Activated CD8-positive, alpha-beta memory T cell treated with anti-CD3 and anti-CD28 coated beads, Interleukin-2, amount 10 ng/mL, durations not matched to agents 7 days and 5 days (primary cell): ENCODE measurements at places on chromosomes 1 and 21.

DNA sequence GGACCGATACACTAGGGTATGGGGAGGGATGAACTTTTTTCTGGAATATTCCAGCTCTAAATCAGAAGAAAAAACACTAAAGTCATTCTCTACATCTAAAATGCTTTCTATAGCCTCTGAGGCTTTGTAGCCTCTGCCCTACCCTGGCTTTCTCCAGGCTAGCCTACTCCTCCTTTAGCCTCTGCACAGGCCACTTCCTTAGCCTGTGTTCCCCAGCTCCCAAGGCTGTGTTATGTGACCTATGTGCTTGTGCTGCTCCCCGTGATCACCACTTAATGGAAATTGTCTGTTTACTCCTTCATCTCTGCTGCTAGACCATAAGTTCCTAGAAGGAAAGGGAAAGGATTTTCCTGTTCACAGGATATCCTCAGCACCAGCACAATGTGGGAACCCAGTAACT, 92.8 kb downstream of the SEC16B start:
- H3K27ac ChIP-seq: no peak overlapping the region
- H3K27me3 ChIP-seq: no peaks in the 10 kb centered on the region
- H3K4me1 ChIP-seq: no peaks in the 10 kb centered on the region
- no peaks in the 10 kb centered on the region for H3K36me3 ChIP-seq
- DNase-seq: no peak
- no peak overlapping the region for H3K4me3 ChIP-seq

- no peak overlapping the region for H3K27ac ChIP-seq
- no peaks in the 10 kb centered on the region for H3K27me3 ChIP-seq
- no peak overlapping the region for H3K4me3 ChIP-seq
These were observed 4.7 kb upstream of the TSNAX start for GRCh38 chr1:231523816-231524215.

DNA sequence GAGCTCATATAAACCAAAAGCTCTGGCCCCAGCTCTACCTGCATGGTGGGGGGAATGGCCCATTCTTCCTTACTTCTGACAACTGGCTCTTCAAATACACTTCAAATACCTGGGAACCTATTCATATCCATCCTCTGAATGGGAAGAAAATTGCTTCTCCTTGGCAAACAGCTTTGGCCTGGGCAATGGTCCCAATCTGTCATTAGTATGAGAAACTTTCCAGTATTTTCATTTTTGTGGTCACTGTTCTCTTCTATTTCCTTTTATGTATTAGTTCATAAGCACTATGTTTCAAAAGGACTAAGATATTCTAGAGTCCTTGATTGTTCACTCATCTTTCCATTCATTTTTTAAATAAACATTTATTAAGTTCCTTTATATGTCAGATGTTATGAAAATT, 5.2 kb upstream of the HSD3B2 start:
- no peak overlapping the region for H3K4me3 ChIP-seq
- H3K36me3 ChIP-seq: no peaks in the 10 kb centered on the region
- H3K4me1 ChIP-seq: no peaks in the 10 kb centered on the region
- DNase-seq: no peak

- no peaks in the 10 kb centered on the region for H3K27me3 ChIP-seq
- H3K27ac ChIP-seq: no peak overlapping the region
These were observed 123.6 kb downstream of the MRPS6 start for GRCh38 chr21:34196996-34197395.

GRCh38 chr1:234484991-234485739, 6.2 kb upstream of the TARBP1 start:
- H3K4me3 ChIP-seq: no peak overlapping the region
- peaks cover 28% of the 10 kb centered on the region for H3K4me1 ChIP-seq
- H3K27ac ChIP-seq: no peak overlapping the region
- peaks cover 18% of the 10 kb centered on the region for H3K27me3 ChIP-seq
- no peak for DNase-seq
- H3K36me3 ChIP-seq: no peaks in the 10 kb centered on the region

GRCh38 chr1:37765916-37766664, 1.2 kb upstream of the EPHA10 start:
- H3K27ac ChIP-seq: no peak overlapping the region
- DNase-seq: no peak
- H3K4me3 ChIP-seq: no peak overlapping the region
- H3K27me3 ChIP-seq: peaks cover 78% of the 10 kb centered on the region
- H3K36me3 ChIP-seq: no peaks in the 10 kb centered on the region

DNA sequence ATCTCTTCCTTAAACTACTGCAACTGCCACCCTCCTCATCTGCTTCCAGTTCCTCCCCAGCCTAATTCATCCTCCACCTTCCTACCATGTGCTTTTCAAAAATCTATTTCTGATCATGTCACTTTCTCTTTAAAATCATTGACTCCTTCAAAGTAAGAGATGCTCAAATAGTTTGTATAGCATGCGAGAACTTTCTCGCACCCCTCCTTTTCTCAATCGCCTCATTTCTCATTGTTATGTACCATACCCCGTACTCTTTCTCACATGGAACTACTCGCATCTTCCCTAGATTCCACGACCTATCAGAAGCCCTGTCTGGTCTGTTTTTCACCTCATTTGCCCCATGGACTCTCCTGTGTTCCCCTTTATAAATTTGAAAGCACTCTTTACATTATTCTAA, 238.2 kb downstream of the NRIP1 start:
- DNase-seq: no peak
- no peaks in the 10 kb centered on the region for H3K27me3 ChIP-seq
- H3K27ac ChIP-seq: no peak overlapping the region
- H3K36me3 ChIP-seq: no peaks in the 10 kb centered on the region

- H3K36me3 ChIP-seq: no peaks in the 10 kb centered on the region
- no peak for DNase-seq
- H3K27me3 ChIP-seq: peaks cover 53% of the 10 kb centered on the region
- no peak overlapping the region for H3K27ac ChIP-seq
- H3K4me1 ChIP-seq: peaks cover 5% of the 10 kb centered on the region
- no peak overlapping the region for H3K4me3 ChIP-seq
These were observed 19.3 kb upstream of the KLHDC8A start for GRCh38 chr1:205375835-205376545.

DNA sequence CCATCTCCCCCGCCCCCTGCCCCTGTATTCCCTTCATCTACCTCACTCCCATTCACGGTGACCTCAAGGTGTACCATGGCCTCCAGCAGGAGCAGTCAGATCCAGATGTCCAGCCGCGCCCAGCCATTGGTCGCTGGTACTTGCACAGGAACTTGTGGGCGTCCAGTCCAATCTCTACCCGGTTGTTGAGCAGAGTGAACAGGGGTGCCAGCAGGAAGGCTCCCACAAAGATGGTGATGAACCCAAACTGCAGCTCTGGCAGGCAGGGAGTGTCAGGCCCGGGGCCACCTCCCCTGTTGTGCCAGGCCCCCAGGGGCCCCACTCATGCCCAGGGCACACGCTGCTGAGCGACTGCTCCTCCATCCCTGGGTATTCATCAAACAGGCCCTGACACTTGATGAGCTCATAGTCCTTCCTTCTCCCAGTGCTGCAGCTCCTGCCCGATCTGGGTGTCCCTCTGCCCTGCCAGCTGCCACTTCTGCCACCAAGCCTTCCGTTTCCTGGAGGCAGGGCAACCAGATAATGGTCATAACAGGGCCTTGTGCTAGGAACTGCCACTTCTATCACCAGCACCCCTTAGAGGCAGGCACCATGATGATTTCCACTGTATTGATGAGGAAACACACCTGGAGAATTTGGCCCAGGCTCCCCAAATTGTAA, 5.7 kb upstream of the ARHGEF19 start:
- no peaks in the 10 kb centered on the region for H3K36me3 ChIP-seq
- peaks cover 4% of the 10 kb centered on the region for H3K27me3 ChIP-seq
- DNase-seq: no peak

DNA sequence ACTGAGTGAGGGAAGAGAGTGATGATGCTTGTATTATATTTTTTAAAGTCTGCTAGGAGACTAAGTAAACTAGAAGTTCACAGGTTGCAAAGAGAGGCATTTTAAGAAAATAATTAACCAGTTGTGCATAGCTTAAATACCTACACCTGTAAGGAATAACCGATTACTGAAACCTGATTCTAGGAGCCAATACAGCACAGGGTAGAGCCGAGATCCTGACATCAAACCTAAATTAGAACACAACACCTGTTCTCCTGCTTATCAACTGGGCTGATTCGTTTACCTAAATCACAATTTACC, 54.8 kb downstream of the EPRS1 start:
- no peak overlapping the region for H3K4me3 ChIP-seq
- H3K27me3 ChIP-seq: no peaks in the 10 kb centered on the region
- H3K4me1 ChIP-seq: peaks cover 2% of the 10 kb centered on the region
- H3K27ac ChIP-seq: no peak overlapping the region

DNA sequence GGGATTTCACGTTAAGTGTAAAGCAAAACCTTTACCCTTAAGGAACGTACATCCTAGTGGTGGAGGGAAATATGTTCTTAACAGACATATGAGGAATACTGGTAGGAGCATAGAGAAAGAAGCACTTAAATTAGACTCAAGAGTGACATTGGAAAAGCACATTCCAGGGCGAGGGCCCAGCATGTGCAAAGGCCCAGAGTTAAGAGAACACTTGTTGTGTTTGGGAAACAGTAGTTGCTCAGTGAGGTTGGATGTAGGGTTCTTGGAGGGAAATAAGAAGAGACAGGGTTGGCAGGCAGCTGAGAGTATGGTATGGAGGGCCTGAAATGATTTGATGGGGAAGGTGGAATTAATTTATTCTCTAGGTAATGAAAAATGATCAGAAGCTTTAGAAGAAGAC, 115.5 kb downstream of the CNIH3 start:
- H3K36me3 ChIP-seq: no peaks in the 10 kb centered on the region
- no peak for DNase-seq
- H3K4me3 ChIP-seq: no peak overlapping the region
- H3K27me3 ChIP-seq: peaks cover 10% of the 10 kb centered on the region
- peaks cover 9% of the 10 kb centered on the region for H3K4me1 ChIP-seq

- peaks cover 4% of the 10 kb centered on the region for H3K4me1 ChIP-seq
- H3K36me3 ChIP-seq: no peaks in the 10 kb centered on the region
- no peak overlapping the region for H3K4me3 ChIP-seq
- peaks cover 3% of the 10 kb centered on the region for H3K27me3 ChIP-seq
These were observed 198.9 kb upstream of the UBE2U start for GRCh38 chr1:64004451-64005025.

GRCh38 chr21:17536381-17536780, 23.5 kb downstream of the CXADR start:
- H3K4me1 ChIP-seq: peaks cover 3% of the 10 kb centered on the region
- DNase-seq: no peak
- peaks cover 3% of the 10 kb centered on the region for H3K27me3 ChIP-seq
- no peak overlapping the region for H3K4me3 ChIP-seq

DNA sequence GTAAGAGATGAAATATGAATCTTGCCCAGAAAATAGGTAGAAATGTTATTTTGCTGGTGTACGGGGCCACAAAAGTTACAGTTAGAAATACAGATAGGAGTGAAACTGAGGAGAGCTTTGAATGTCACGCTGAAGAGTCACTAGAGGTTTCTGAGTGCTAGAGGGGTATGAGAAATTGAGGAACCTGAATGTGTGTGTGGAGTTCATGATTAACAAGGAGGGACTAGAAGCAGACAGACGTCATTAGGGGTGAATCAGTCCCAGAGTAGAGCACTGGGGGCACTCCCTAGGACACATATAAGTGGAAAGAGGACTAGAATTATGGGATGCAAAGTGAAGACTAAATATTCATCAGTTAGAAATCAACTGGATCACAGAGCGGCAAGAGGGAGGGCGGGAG, 188.9 kb upstream of the MAP1LC3C start:
- no peak overlapping the region for H3K4me3 ChIP-seq
- no peaks in the 10 kb centered on the region for H3K4me1 ChIP-seq
- no peak overlapping the region for H3K27ac ChIP-seq

- no peak overlapping the region for H3K27ac ChIP-seq
- H3K27me3 ChIP-seq: no peaks in the 10 kb centered on the region
- no peak overlapping the region for H3K4me3 ChIP-seq
- no peaks in the 10 kb centered on the region for H3K4me1 ChIP-seq
These were observed 339.4 kb upstream of the ESRRG start for GRCh38 chr1:217062586-217062985.

DNA sequence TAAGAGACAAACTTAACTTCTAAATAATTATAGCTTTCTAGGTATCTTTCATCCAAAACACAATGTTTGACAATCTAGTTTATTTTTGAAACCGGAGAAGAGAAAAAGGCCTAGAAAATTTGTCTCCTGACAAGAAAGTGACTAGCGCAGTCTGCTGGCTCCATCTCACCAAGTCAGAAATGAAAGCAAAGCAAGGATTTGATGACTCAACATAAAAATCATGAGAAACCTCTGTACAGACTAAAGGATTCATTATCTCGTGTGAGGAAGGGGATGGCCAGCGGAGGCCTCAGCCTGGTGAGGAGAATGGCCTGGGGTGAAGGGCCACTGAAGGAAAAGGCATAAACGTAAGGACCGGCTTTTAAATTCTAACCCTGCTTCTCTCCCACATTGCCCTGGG, 20.0 kb upstream of the TSNAX start:
- no peaks in the 10 kb centered on the region for H3K36me3 ChIP-seq
- peaks cover 22% of the 10 kb centered on the region for H3K27me3 ChIP-seq
- H3K4me3 ChIP-seq: no peak overlapping the region
- no peak overlapping the region for H3K27ac ChIP-seq
- H3K4me1 ChIP-seq: peaks cover 7% of the 10 kb centered on the region
- DNase-seq: no peak

DNA sequence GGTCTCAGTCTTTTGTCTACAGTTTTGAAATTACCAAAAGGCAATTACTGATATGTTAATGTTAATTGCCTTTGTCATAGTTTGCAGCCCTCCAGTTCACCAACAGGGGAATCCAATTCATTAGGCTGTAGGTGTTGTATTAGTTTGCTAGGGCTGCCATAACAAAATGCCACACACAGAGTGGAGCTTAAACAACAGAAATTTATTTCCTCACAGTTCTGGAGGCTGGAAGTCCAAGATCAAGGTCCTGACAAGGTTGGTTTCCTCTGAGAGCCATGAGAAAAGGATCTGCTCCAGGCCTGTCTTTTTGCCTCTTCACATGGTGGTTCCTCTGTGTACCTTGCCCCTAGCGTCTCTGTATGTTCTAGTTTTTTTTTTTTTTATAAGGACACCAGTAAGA, 1.3 kb downstream of the RTCA start:
- no peaks in the 10 kb centered on the region for H3K27me3 ChIP-seq
- DNase-seq: no peak
